Aortic smooth muscle cell (primary cell): ENCODE measurements at places on chromosomes 11 and 22. TPM values are rescaled to one million over a fixed set of nuclear protein-coding genes. Genes with fewer than 3 reads are reported as not detected.

Gene STK33
- total RNA-seq: 0.12 and 0.26 TPM in 2 replicates

Gene ZFTA
- total RNA-seq: 12.4 and 14.0 TPM in 2 replicates

Gene ZNF214
- 4.7 and 4.8 TPM in 2 replicates for total RNA-seq

Gene GRIA4
- total RNA-seq: 0.12 and 1.3 TPM in 2 replicates

Gene CYB5R2
- total RNA-seq: 4.0 and 4.6 TPM in 2 replicates

Gene C11orf21
- total RNA-seq: not detected in 2 replicates

Gene P2RX6
- total RNA-seq: 1.4 and 2.8 TPM in 2 replicates

Gene CCS
- total RNA-seq: 43.0 and 60.5 TPM in 2 replicates

Gene SYCE3
- total RNA-seq: 0.79 TPM in 1 of 2 replicates, not detected in the other

Gene TRIM68
- total RNA-seq: 7.8 and 8.7 TPM in 2 replicates

Gene HSCB
- total RNA-seq: 14.0 and 17.8 TPM in 2 replicates

Gene DDTL
- 0.62 and 0.92 TPM in 2 replicates for total RNA-seq

Gene CLCF1
- total RNA-seq: 4.7 and 7.7 TPM in 2 replicates

Gene RAG2
- not detected in 2 replicates for total RNA-seq

Gene RGL4
- total RNA-seq: not detected in 2 replicates

Gene APOBEC3F
- 8.6 and 8.7 TPM in 2 replicates for total RNA-seq

Gene MEI1
- 1.2 TPM in 2 replicates for total RNA-seq

Gene NLRP10
- 0.75 and 1.7 TPM in 2 replicates for total RNA-seq

Gene TIGD3
- total RNA-seq: 0.13 TPM in 1 of 2 replicates, not detected in the other

Gene PIH1D2
- total RNA-seq: 1.3 and 2.4 TPM in 2 replicates

Gene SPTY2D1
- total RNA-seq: 15.2 and 19.6 TPM in 2 replicates

Gene CRYBB3
- not detected in 2 replicates for total RNA-seq

Gene NLRP14
- 0.37 and 0.92 TPM in 2 replicates for total RNA-seq

Gene MRPL23
- total RNA-seq: 164 and 189 TPM in 2 replicates

Gene APOL6
- 14.7 and 17.8 TPM in 2 replicates for total RNA-seq

Gene MAML2
- total RNA-seq: 7.5 and 10.1 TPM in 2 replicates

Gene PRRG4
- total RNA-seq: 0.06 and 0.13 TPM in 2 replicates

Gene LRRC56
- total RNA-seq: 0.25 and 0.53 TPM in 2 replicates

Gene PRDX5
- total RNA-seq: 260 and 296 TPM in 2 replicates

Gene SPON1
- total RNA-seq: 4.6 and 58.3 TPM in 2 replicates

Gene B4GALNT4
- under 0.01 and 0.06 TPM in 2 replicates for total RNA-seq

Gene CARD10
- total RNA-seq: 2.4 and 2.5 TPM in 2 replicates

Gene P2RY6
- 2.6 and 2.9 TPM in 2 replicates for total RNA-seq

Gene TMEM9B
- total RNA-seq: 49.2 and 53.2 TPM in 2 replicates

Gene LDHAL6A
- total RNA-seq: not detected in 2 replicates

Gene OR9G4
- not detected in 2 replicates for total RNA-seq

Gene DDX25
- 0.06 TPM in 1 of 2 replicates, not detected in the other for total RNA-seq

Gene CNTF
- total RNA-seq: 0.92 and 1.9 TPM in 2 replicates

Gene HTR3A
- not detected in 2 replicates for total RNA-seq

Gene OR2AT4
- not detected in 2 replicates for total RNA-seq

Gene SERPING1
- total RNA-seq: 6.3 and 9.5 TPM in 2 replicates

Gene GLB1L2
- 0.13 TPM in 1 of 2 replicates, not detected in the other for total RNA-seq

Gene KCNJ5
- under 0.01 and 0.06 TPM in 2 replicates for total RNA-seq

Gene DGCR8
- total RNA-seq: 33.2 and 42.9 TPM in 2 replicates

Gene DBX1
- not detected in 2 replicates for total RNA-seq

Gene NCAM1
- 0.13 and 0.50 TPM in 2 replicates for total RNA-seq

Gene C11orf16
- not detected in 2 replicates for total RNA-seq

Gene KRTAP5-9
- total RNA-seq: not detected in 2 replicates

Gene APOBEC3G
- total RNA-seq: 10.4 and 11.0 TPM in 2 replicates

Gene APOBEC3B
- total RNA-seq: 5.0 and 5.2 TPM in 2 replicates

Gene RAB38
- 3.3 and 5.9 TPM in 2 replicates for total RNA-seq

Gene OR51E2
- not detected in 2 replicates for total RNA-seq

Gene FOLR3
- total RNA-seq: 0.13 and 0.50 TPM in 2 replicates
